ENCODE measurements at places on chromosomes 4 and X.

DNA sequence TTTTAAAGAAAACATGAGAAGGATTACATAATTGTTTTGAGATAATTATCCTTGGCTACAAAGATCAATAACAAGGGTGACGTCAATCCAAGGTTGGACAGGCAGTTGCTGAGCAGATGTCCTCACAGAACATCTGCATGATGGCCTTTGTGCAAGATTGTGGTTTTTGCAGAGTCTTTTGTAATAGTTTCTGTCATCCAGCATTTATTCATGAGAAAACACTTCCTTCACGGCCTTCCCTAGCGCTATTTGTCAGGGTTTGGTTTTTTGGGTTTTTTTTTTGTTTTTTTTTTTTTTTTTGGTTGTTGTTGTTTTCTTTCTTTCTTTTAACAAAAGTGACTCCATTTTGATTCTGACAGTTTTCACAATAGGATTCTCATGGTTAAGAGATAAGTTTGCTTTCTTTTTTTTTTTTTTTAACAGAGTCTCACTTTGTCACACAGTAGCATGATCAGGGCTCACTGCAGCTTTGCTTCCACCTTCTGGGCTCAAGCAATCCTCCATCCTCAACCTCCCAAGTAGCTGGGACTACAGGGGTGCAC lies 31.5 kb upstream of the ELF2 start:
- DNase-seq, result no peak

DNA sequence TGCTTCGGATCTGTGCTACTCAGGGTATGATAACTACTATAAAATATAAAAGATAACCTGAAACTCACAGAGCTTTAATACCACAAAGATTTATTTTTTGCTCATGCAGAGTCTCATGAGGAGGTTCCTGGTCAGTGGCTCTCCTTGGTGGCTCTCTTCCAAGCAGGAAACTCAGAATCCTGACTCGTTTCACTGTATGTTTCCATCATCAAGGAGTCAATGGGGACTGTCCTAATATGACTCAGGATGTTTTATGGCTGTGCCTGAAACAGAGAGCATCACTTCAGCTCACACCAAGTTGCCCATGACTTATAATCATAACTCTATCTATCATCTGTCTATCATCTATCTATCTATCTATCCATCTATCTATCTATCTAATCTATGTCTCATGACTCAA lies 620.8 kb upstream of the NR3C2 start:
- DNase-seq, result no peak

GRCh38 chr4:171812665-171813525 lies at the start of gene GALNTL6:
GALNTL6 (plus strand) TSS chr4:171813404.
- no peak for DNase-seq

- no peak for DNase-seq
Measured at GRCh38 chrX:136138939-136139338, 8.4 kb upstream of the FHL1 start.

GRCh38 chr4:114782415-114783214 lies 184.0 kb downstream of the UGT8 start:
- DNase-seq, result no peak

DNA sequence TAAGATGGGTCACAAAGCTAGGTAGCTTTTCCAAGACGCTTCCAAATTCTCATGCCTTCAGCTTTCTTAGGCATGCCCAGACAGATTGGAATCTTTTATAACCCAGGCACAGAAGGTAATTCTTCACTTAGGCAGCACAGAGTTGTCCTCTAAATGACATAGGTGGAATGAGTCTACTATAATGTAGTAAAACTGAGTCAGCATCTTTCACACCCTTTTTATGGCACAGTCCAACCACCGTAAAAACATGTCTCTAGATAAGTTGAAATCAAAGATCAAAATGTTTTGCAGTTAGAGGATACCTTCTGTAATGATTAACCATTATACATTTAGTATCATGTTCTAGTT lies 128.4 kb upstream of the FAT1 start:
- no peak for DNase-seq

DNA sequence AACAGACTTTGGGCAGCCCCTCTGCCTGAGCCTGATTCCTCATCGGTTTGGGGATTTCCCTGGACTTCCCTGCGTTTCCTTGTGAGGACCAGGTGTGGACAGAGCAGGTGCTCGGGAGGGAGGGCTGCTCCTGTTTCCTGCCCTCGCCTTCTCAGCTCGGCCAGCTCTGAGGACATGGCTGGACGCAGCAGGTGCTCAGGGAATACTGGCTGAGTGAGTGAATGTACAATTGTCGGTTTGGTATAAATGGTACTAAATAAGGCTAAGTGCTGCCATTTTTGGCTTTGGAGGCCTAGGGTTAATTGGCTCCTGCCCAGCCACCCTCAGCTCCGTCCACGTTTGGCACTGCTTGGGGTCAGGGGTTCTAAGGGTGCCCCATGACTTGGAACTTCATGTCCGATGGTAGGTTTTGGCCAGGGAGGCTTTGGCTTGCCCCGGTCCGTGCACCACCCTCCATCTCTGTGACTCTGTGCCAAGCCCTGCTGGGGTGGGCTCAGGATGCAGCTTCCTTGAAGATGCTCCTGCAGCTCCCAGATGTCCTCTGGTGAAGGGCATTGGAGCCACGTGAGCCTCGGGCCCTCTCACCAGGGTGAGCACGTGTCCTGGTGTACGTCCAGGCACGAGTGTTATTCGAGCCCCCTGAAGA lies 45.0 kb upstream of the NKX1-1 start:
- no peak for DNase-seq

GRCh38 chr4:144687466-144687865 lies 41.5 kb downstream of the HHIP start:
- no peak for DNase-seq

DNA sequence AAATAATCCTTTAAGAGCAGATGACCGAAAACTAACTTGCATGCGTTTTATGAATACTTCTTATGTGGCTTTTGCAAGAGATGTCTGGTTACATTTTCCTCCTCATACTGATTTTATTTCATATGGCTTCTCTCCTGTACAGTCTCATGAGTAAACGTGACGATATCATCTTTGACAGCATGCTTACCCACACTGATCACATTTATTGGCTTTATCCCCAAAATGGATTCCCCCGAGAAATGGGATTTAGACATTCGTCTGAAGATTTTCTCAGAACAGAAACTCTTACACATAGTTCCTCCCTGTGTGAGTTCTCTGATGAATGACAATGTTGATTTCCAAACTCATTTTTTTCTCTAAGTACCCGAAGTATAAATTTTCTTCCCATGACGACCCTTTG lies 939.7 kb upstream of the LCORL start:
- no peak for DNase-seq
